AG08396 (cell line): ENCODE measurements at places on chromosomes 5 and 9.

- DNase-seq, result no peak
Observed at GRCh38 chr5:75890546-75890945, 173.3 kb upstream of the POC5 start.

DNA sequence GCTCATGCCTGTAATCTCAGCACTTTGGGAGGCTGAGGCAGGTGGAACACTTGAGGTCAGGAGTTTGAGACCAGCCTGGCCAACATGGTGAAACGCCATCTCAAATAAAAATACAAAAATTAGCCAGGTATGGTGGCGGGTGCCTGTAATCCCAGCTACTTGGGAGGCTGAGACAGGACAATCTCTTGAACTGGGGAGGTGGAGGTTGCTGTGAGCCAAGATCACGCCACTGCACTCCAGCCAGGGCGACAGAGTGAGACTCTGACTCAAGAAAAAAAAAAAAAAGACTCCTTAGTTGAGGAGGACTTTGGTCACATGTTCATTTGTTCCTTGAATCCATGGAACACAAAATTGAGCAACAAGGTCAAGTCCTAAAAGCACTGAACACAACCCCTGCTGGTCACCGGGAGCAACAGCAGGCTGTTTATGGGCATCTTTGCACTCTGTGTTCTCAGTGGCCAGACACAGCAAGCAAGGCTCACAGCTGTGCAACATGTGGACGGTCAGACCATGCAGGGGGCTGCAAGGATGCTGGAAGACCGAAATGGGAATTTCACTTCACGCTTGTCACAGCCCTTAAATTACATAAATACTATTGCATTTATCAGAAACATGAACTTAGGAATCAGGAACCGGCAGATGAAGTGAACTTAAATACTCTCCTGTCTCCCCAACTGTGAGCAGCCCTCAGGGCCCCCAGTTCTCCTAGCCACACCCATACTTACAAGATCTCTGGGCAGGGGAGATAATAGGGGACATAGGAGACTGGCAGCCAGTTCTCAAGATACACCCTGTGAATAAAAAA lies 2.8 kb downstream of the GBGT1 start:
- DNase-seq, result peak; percentile 87

- DNase-seq, result no peak
Observed at GRCh38 chr5:168917947-168918600, 338.9 kb upstream of the PANK3 start.

DNA sequence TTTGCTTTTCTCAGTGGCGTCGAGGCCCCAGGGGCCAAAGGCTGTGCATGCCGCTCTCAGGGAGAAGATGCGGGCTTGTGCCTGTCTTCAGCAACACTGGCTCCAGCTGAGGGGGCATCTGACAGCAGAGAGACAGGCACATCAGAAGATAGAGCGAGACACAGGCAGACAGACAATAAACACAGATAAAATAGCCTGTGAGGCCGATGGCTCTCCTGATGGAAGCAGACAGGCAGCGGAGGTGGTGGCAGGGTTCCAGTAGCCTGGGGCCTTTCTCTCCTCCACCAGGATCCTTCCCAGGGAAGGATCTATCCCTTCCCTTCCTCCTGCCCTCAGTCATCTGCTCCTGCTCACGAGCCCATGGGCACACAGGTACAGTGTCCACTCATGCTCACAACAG lies 16.6 kb upstream of the UNC5A start:
- DNase-seq, result no peak

GRCh38 chr5:172362755-172363154 lies 79.2 kb upstream of the UBTD2 start:
- no peak for DNase-seq

- no peak for DNase-seq
Observed at GRCh38 chr5:149682532-149683075, 47.5 kb upstream of the PPARGC1B start.

DNA sequence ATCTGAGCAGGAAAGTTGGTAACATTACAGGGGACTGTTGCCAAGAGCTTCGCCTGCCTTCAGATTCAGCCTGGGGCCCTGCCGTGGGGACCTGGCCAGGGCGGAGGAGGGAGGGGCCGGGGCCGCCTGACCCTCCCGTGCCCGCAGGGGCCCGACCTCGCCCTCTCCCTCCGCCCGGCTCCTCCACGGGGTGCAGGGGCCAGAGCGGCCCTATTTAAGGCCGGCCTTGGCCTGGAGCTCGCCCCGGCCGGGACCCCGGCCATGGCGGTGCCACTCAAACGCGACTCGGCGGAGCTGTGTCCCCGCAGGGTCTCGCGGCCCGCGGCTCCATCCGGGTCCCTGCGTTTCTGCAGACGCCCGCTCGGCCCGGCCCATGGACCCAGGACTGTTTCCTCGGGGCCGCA lies 757 bp downstream of the TMEM250 start:
- no peak for DNase-seq
